ENCODE measurements at places on chromosomes 3 and 15. TPM values are rescaled to one million over a fixed set of nuclear protein-coding genes. Genes with fewer than 3 reads are reported as not detected.

Gene PCOLCE2
- total RNA-seq: not detected

Gene CCRL2
- total RNA-seq: 10.6 TPM

Gene ZNF860
- not detected for total RNA-seq

Gene SYNM
- total RNA-seq: 1.8 TPM

Gene OR5K2
- not detected for total RNA-seq

Gene BNC1
- not detected for total RNA-seq

Gene MAP1A
- total RNA-seq: 1.7 TPM

Gene IQCF5
- total RNA-seq: not detected

DNA sequence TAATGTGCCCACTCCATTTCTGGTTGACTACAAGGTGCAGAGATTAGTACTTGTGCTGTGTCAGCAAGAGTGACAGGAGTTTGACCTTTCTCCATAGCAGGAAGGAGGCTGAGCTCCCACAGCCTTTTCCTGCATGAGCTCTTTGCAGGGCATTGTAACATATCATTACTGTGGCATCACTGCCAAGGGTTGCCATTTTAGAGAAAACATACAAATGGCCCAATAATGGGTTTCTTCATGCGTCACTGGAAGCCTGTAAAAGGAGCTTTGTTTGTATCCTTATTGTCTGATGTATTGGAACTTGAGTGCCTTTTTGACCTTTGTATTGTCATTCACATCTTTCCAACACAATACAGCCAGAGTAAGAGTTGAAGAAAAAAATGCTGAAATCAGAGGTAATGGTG lies 323.0 kb upstream of the CDIN1 start:
- H3K4me1 ChIP-seq: no peaks in the 10 kb centered on the region
- H3K27me3 ChIP-seq: no peaks in the 10 kb centered on the region
- H3K4me3 ChIP-seq: no peak overlapping the region

DNA sequence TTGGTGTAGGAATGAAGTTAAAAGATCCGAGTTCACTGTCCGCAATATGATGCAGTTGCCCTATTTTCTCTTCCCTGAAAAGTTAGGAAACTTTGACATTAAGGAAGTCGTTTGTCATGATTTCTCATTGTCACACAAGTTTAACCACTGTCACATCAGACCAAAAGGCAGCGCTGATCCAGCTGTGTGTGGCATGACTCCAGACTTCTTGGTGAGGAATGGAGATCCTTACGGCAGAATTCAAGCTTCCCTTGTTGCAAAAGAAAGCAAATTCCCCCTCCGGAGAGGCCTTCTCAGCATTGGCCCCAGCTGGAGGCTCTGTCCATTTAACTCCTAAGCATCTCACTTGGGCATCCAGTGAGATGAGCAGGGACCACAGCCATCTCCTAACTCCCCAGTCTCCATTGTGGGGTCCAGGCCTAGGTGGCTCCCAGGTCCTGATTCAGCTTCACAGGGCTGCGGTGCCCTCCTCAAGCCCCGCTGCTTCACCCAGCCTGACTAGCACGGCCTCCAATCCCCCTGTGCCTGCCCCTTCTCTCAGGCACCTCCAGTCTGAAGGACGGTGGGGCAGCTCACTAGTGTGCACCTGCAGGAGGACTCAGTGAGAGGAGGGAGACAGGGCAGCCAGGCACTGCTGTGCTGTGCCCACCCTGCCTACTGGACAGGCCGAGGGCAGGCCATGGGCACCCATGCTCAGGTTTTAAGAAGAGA lies 159.5 kb downstream of the CHSY1 start:
- H3K27ac ChIP-seq: no peak overlapping the region
- no peak for DNase-seq
- no peak overlapping the region for H3K4me3 ChIP-seq
- no peaks in the 10 kb centered on the region for H3K4me1 ChIP-seq
- no peaks in the 10 kb centered on the region for H3K36me3 ChIP-seq

DNA sequence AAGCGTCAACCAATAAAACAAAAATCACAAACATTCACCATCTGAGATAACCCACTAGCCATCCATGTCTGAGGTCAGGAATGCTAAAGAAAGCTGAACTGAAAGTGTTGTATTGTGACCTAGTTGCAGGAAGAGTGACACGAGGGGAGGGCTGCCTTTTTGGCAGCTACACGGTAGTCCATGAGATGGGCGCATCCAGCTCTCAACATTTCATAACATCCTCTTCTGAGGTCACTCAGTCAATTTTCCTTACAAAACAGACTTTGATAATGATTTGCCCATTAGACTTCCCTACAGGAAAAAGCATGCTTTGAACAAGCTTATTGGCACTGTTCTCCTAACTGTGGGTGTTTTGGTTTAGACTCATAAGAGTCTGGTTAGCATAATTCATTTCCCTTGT lies 15.4 kb upstream of the SHF start:
- DNase-seq: no peak
- H3K36me3 ChIP-seq: no peaks in the 10 kb centered on the region
- H3K4me3 ChIP-seq: no peak overlapping the region
- H3K27ac ChIP-seq: no peak overlapping the region
- peaks cover 5% of the 10 kb centered on the region for H3K27me3 ChIP-seq

DNA sequence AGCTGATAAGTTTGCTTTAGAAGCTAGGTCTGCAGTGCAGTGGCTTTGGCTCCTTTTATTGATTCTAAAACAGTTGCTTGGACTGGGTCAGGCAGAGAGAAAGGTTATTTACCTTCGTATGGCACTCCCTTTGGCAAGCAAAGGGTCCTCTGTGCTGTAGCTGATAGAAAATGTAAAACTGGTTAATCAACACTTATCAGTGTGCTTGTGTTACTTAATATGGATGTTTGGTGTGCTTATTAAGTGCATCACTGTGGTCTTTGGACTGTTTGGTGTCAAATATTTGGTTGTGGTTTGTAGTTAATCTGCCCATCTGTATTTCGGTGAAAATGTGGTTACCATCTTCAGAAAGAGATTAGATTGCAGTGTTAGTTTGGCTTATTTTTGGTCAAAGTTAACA lies 16.0 kb downstream of the UBE2E2 start:
- no peaks in the 10 kb centered on the region for H3K36me3 ChIP-seq
- H3K27me3 ChIP-seq: no peaks in the 10 kb centered on the region
- DNase-seq: no peak

- DNase-seq: no peak
- no peak overlapping the region for H3K4me3 ChIP-seq
- H3K27me3 ChIP-seq: no peaks in the 10 kb centered on the region
- no peaks in the 10 kb centered on the region for H3K36me3 ChIP-seq
Measured at GRCh38 chr15:57551715-57552677, 39.7 kb upstream of the MYZAP start.

DNA sequence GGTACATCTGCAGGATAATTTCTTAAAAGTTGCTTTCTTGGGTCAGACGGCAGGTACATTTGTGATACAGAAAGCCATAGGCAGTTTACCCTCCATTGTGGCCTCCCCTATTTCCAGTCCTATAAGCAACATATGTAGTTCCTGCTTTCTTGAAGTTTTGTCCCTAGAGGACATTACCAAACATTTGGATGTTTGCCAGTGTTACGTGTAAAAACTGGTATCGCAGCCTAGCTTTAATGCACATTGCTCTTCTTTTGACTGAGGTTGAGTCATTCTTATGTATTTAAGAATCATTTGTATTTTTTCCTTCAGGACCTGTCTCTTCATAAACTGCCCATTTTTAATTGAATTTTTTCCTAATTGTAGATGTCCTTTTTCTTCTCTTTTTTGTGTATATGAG lies 114.3 kb downstream of the DIPK2A start:
- no peak overlapping the region for H3K4me3 ChIP-seq
- peaks cover 7% of the 10 kb centered on the region for H3K27me3 ChIP-seq
- no peaks in the 10 kb centered on the region for H3K4me1 ChIP-seq
- no peaks in the 10 kb centered on the region for H3K36me3 ChIP-seq
- H3K27ac ChIP-seq: no peak overlapping the region

DNA sequence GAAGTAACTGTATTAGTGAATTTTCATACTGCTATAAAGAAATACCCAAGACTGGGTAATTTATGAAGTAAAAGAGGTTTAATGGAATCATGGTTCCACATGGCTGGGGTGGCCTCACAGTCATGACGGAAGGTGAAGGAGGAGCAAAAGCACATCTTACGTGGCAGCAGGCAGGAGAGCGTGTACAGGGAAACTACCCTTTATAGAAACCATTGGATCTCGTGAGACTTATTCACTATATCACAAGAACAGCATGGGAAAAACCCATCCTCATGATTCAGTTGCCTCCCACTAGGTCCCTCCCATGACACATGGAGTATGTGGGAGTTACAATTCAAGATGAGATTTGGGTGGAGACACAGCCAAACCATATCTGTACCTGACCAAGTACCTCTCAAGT lies 812.3 kb upstream of the ALCAM start:
- H3K27me3 ChIP-seq: no peaks in the 10 kb centered on the region
- H3K36me3 ChIP-seq: no peaks in the 10 kb centered on the region
- DNase-seq: no peak
- H3K27ac ChIP-seq: no peak overlapping the region

DNA sequence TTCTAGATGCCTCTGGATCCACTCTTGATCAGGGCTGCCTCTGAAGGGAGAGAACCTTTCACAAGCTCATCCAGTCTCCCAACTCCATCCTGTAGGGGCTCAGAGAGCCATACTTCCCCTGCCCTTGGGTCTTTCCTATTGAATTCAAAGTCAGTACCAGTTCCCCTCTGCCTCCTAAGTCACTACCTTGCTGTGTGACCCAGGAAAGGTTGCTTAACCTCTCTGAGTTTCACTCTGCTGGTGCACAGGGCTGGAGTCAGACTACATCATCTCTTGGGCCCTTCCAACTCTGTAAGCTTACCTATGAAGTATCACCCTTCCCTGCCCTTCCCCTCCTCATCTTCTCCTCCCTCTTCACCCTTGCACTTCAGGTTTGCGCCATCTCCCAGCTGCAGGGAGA lies 117.9 kb downstream of the MEGF11 start:
- H3K36me3 ChIP-seq: no peaks in the 10 kb centered on the region
- H3K4me1 ChIP-seq: no peaks in the 10 kb centered on the region
- DNase-seq: no peak
- no peak overlapping the region for H3K27ac ChIP-seq
- no peak overlapping the region for H3K4me3 ChIP-seq
- no peaks in the 10 kb centered on the region for H3K27me3 ChIP-seq

DNA sequence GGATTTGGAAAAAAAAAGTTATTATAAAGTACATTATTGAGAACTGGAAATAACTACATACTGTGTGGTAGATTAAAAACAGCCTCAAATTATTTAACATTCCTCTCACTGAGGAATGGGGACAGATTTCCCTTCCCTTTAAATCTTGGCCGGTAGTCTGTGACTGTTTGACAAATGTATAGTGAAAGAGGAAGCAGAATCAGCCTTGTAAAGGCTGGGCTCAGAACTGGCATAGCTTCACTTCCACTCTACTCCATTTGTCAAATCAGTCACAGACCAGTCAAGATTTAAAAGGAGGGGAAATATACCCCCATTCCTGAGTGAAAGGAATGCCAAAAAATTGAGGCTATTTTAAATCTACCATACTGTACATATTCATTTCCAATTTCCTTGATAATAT lies 18.2 kb upstream of the B4GALT4 start:
- no peak for DNase-seq
- no peak overlapping the region for H3K4me3 ChIP-seq
- no peaks in the 10 kb centered on the region for H3K36me3 ChIP-seq
- H3K4me1 ChIP-seq: no peaks in the 10 kb centered on the region
- H3K27ac ChIP-seq: no peak overlapping the region
- H3K27me3 ChIP-seq: peaks cover 5% of the 10 kb centered on the region

All from CD4-positive, CD25-positive, alpha-beta regulatory T cell (primary cell).